ENCODE measurements at places on chromosomes 16 and 17.

DNA sequence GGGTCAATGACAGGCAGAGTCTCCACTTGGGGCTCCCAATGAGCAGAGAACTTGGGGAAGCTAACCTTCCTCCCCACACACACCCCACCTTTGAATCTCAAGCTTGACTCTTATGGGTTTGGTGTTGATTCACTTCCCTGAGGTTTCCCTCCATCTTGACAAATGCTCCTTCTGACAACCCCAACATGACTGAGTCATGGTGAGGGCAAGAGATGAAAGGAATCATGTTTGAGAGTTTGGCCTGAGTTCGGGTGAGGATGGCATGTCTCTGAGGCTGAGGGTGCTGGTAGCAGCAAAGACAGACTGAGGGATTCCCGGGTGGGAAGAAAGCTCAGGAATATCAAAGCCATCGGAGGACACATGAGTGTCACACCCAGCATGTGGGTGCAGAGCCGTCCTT is 18.7 kb downstream of the KRT9 start:
- DNase-seq = no peak

DNA sequence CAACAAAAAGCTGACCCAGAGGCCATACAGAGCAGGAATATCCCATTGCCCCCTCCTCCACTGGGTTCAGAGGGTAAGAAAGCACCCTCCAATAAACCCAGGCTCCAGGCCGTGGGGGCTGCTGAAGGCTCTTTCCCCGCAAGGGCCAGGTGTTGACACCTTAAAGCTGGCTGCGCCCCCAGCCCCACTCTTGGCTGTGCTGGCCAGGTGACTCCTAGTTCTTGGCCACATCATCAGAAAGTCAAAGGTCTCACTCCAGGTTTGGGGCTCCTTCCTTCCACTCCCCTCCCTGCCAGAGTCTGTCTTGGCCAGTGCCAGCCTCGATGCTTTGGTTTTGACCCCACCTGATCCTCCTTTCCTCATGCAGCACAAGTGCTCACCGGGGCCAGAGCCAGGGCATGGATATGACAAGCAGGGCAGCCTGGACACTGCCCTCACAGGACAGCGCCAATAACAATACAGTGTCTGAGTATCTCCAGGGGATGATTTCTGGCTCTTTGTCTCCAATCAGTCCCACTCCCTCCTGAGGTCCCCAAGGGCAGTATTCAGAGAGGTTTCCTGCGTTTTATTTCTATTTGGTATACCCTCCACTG is 8.2 kb downstream of the SLC46A1 start:
- DNase-seq = no peak

GRCh38 chr16:59558679-59559078 is 824.6 kb upstream of the GOT2 start:
- DNase-seq = no peak

- no peak for DNase-seq
These were observed 11.2 kb downstream of the CA4 start for GRCh38 chr17:60160829-60161501.

DNA sequence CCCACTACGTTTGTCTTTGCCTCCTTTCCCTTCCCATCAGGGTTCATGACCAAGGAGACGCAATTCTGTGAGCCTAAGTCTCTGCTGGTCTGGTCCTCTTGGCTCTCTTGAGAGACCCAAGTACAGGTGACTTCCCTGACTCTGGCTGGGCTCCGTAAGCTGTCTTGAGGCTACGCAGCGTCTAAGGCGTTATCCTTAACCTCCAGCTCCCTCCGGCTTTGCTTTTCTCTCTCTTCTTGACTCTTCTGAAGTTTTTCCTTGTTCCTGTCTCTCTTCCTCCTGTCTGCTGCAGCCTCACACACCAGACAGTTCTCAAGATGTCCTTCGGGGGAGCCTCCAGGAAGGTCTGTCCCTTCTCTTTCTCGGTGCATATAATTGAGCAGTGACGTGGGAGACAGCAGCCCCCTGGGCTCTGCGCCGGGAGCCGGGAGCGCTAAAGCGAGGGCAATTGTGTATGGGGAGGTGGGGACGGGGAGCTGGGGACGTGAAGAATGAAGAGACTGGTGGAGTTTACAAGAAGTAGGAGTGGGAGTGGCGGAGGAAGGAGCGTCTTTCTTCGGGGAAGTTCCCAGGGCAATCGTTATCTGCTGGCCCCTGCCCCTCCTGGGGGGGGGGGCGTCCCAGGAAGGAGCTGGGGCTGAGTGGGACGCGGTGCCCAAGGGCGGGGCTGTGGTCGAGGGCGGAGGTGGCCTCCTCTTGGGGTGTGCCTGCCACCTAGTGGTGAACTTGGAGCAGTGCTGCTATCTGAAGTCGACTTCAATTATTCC is 6.9 kb upstream of the PIRT start:
- no peak for DNase-seq

GRCh38 chr17:78805301-78805700 is 23.2 kb upstream of the CYTH1 start:
- DNase-seq = no peak

GRCh38 chr17:21215935-21216334 is 2.0 kb upstream of the TMEM11 start:
- DNase-seq = no peak

GRCh38 chr17:43392397-43392796 is 6.4 kb upstream of the ARL4D start:
- no peak for DNase-seq

DNA sequence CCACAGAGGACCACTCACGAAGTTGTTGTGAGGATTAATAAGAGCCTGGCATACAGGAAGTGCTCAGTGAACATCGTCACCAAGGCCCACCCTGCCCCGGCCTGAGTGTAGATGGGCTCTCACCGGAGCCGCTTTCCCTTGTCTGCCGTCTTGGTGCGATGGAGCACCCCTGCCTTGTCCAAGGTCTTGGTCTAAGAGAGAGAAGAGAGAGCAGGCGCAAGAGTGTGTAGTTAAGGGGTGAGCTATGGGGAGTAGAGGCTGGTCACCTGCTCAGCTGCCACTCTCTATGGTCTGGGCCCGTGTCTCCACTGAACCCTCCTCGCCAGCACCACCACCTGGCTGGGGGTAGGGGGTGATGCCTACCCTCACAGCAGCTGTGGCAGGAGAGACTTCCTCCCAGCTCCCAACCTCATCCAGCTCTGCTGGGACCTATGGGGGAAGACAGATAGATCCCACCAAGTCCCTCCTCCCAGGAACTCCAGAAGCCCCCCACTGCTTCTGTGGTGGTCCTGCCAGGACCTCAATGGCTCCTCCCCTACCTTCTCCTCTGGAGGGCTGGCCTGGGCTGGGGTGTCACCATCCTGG is 28.7 kb downstream of the ARHGAP27 start:
- DNase-seq = no peak

DNA sequence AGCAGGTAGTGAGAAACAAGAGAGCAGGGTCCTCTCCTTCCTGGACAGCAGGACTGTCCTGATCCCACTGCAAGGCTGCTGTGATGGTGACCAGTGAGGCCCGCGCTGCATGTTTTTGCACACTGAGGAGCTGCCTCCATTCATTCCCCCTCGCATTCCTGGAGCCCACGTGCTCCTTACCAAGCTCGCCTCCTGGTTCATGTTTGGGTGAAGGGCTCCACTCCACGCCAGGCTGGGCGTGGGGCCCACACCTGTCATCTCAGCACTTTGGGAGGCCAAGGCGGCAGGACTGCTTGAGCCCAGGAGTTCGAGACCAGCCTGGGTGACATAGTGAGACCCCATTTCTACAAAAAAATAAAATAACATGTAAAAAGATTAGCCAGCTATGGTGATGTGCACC is 15.4 kb upstream of the FASN start:
- DNase-seq = no peak

DNA sequence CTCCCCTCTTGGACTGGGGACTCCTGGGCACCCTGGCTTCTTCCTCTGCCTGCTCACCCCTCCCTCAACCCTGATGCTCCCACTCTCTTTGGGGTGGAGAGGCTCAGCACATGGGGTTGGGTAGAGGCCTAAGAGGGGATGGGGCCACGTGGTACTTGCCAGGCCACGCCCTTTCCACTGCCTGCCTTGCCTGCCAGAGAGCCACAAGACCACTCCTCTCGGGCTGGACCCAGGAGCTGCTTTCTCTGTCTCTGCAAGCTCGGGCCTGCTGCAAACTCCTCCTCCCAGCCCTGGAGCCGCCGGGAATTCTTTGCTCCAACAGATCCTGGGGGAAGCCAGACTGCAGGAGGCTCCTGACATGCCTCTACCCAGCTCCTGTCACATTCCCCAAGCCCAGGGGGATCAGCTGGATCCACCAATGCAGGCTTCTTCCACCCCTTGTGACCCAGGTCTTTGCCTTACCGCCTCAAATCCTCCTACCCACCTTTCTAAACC is 11.8 kb downstream of the DLX4 start:
- DNase-seq = no peak

- DNase-seq = no peak
These were observed 19.6 kb upstream of the EEF2K start for GRCh38 chr16:22186517-22186916.

- DNase-seq = no peak
These were observed 36.2 kb downstream of the DGKE start for GRCh38 chr17:56870081-56870651.

- DNase-seq = no peak
These were observed 445.4 kb upstream of the GOT2 start for GRCh38 chr16:59179446-59180082.

Data from NCI-H2107 (cell line).